Right forelimb (tissue), 1 donor: ENCODE measurements at places on chromosomes 4 and X.

GRCh38 chrX:9302381-9302780 lies 162.5 kb upstream of the TBL1X start:
- no peak for DNase-seq

DNA sequence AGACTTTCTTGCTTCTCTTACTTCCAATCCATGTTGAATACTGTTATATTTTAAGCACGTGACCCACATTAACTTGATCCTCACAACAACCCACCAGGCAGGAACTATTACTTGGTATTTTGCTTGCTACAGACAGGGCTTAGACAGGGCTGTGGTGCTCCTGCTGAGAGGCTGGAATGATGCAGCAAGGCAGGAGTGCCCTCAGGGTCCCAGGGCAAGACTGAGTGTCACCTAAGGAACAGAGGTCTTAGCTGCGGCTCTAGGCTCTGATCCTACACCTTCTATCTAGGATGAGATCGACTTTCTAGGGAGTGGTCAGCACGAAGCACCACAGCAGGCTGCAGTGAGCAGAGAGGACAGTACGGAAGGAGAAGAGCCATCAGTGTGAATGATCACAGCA lies 20.0 kb downstream of the TAPT1 start:
- DNase-seq, result no peak

GRCh38 chr4:66639361-66639760 lies 905.9 kb downstream of the CENPC start:
- DNase-seq, result no peak

GRCh38 chr4:153497988-153498967 lies 32.1 kb downstream of the TMEM131L start:
- peak; percentile 68 for DNase-seq

GRCh38 chr4:153247116-153247490 lies 42.9 kb downstream of the TRIM2 start:
- no peak for DNase-seq

DNA sequence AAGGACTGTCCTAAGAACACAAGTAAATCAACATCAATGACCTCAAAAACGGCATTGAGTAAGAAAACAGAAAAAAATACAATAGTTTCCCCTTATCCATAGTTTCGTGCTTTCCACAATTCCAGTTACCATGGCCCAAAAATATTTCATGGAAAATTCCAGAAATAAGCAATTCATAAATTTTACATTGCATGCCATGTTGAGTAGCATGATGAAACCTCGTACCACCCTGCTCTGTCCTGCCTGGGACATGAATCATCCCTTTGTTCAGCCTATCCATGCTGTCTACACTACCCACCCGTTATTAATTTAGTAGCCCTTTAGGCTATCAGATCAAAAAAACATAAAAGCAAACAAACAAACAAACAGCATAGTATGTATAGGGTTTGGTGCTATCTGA lies 51.1 kb downstream of the KLF3 start:
- DNase-seq, result no peak

DNA sequence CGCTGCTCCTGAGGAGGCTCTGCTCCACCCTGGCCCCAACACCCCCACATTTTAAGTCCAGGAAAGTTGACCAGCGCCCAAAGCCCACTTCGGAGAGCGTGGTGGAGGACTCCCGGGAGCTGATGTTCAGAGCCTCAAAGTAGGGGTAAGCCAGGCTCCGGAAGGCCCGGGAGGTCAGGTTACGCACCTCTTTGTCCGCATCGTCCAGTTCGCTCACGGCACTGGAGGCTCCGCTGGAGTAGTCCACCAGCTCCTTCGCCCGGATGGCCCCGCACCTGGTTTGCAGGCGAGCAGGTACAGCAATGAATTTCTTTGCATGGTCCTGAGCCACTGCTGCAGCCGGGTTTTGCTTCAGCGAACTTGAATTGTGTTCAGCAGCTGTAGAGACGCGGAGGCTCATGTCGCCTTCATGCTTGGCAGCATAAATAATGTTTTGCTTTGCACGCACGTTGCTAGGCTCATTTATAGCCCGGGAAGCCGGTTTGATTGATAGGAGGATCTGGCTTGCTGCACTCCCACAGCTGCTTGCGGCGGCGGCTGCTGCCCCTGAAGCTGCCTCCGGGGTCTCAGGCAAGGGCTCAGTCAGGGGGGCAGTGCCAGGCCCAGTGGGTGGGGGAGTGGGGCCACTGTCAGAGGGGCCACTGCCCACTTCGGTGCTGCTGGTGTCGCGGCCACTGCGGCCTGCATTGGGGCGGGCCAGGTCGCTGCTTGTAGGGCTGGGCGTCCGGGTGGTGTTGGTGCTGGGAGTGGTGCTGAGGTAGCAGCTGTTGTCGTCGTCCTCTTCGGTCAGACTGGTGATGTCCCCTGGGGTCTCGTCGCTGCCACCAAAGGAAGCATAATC lies 4.8 kb downstream of the C4orf54 start:
- peak; percentile 63 for DNase-seq

GRCh38 chr4:183760326-183760725 lies 101.2 kb downstream of the TRAPPC11 start:
- no peak for DNase-seq

GRCh38 chrX:75230296-75230695 lies 43.6 kb upstream of the UPRT start:
- no peak for DNase-seq

DNA sequence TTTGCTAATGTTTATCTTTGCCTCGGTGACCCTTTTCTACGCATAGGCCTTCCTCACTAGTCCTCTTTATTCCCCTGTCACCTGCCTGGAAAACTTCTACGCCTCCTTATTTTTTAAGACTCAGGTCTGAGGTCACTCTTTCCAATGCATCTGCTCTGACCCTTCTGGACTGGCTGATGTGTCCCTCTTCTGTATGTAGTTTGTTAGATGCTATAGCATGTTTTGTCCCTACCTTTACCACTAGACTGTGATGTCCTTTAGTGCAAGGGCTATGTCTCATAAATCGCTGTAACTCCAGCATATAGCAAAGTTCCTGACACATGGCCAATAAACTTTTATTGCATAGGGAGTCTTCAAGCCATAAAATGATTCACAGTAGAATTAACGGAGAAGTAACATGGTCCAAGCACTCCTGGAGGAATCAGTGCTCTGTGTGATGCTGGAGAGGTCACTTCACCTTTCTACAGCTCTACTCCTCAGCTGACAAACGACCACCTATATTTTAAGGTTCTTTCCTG lies 872.5 kb upstream of the SLIT2 start:
- DNase-seq, result no peak

- DNase-seq, result no peak
These were observed 27.9 kb upstream of the TNIP3 start for GRCh38 chr4:121192013-121192412.

DNA sequence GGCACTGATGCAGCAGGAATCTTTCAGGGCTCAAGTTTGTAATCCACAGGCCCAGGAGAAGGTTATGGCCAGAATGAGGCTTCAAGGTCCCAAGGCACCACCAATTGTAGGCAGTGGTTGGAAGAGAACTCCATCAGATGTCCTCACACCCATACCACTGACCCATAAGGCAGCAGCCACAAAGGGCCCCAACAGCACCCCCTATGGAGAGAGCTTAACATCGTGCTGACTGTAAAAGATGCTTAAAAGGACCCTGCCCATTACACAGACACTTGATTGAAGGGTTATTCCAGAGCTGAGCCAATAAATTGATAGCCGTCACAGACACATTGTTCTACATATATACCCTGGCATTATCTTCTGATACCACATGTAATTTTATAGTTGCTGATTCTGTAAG lies 113.7 kb downstream of the SOWAHB start:
- DNase-seq, result no peak

- no peak for DNase-seq
These were observed 233.1 kb upstream of the SPRY1 start for GRCh38 chr4:123163501-123163900.

- DNase-seq, result no peak
These were observed 7.4 kb downstream of the TMEM31 start for GRCh38 chrX:103718120-103718519.

- no peak for DNase-seq
These were observed 15.0 kb upstream of the ARSF start for GRCh38 chrX:3026074-3026815.

DNA sequence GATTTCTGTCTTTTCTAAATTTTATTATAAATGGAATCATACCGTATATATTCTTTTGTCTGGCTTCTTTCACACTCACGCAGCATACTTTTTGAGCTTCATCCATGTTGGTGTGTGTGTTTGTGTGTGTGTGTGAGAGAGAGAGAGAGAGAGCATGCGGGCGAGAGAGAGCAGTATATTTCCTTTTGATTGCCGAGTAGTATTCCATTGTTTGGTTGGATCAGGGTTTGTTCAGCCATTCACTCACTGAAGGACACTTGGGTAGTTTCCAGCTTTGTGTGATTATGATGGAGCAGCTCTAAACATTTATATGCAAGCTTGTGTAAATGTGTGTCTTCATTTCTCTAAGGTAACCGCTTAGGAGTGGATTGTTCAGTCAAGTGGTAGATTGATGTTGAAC lies 3.1 kb upstream of the L1CAM start:
- DNase-seq, result no peak

GRCh38 chr4:183905593-183906488 lies 734 bp downstream of the STOX2 start:
- peak; percentile 78 for DNase-seq

GRCh38 chrX:16333453-16333852 lies 166.2 kb downstream of the MAGEB17 start:
- no peak for DNase-seq

- no peak for DNase-seq
These were observed 294.5 kb downstream of the PDGFC start for GRCh38 chr4:156677131-156677531.

GRCh38 chr4:89797117-89797516 lies 39.8 kb downstream of the SNCA start:
- DNase-seq, result no peak

- DNase-seq, result peak; percentile 64
These were observed 648 bp upstream of the MSMO1 start for GRCh38 chr4:165326831-165327210.
